NCI-H2227 treated with DMSO at 0.1 percent for 48 hours (cell line): ENCODE measurements at places on chromosomes 13 and 19.

DNA sequence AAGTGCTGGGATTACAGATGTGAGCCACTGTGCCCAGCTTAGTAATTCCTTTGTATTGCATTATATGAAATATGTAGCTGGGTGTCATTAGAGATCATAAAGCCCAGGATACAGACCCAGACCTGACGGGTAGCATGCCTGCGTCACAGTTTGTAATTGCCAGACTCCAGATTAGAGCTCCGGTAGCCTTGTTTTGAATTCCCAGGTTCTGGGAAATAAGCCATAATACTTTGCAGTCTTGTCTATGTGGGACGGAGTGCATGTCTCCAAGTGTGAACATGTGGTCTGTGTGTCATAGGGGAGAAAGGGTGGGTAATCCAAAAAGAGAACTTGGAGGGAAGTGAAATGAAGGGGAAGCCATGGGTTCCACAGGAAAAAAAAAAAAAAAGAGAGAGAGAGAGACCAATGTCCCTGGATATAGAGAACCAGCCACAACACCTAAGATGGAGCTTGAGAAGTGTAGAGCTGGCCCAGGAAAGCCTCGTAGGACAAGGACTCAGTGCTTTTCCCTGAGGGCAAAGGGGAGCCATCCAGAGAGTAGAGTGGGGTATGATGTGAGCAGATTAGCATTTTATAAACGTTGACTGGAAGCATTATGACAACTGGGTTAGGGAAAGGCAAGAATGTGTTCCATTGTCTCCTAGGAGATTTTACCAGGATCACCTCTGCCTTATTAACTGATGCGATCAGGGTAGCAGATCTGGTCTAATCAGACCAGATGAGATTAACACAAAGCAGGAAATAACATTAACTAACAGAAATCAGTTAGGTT, 2.6 kb downstream of the ZSCAN4 start:
- no peak for DNase-seq

GRCh38 chr13:98848746-98849145, 96.3 kb upstream of the SLC15A1 start:
- DNase-seq: no peak

DNA sequence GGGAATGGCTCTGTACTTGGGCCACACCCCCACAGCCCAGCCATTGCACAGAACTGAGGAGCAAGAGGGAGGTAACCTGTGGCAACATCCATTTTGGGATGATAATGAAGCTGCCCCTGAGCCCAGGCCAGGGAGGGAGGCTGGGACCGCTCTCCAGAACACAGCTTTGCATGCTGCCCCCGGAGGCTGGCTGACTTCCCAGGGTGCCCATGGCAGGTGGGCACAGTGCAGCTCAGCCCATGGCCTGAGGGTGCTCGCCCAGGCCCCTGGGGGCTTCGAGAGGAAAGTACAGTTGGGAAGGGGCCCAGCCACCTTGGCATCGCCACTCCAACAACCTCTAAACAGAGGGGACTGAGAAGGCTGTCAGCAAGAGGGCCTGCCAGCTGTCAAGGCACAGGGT, 5.7 kb downstream of the COPE start:
- no peak for DNase-seq

DNA sequence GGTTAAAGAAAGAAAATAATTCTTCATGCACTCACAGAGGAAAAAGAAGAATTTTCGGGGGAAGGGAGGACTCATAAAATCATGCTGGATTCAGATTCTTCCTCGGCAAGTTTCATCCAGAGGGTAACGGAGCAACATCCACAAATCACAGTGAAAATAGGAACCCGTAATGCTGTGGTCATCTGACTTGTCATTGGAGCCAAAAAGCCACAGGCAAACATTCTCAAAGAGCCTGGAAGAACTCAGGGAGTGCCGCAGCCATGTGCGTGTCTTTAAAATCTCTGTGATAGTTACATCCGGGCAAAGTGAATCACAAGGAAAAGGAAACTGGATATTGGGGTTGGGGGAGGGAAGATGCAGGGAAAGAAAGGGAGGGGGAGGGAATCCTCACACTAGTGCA, 33.0 kb upstream of the VSTM2B start:
- DNase-seq: no peak

GRCh38 chr19:4035018-4035566, 27.6 kb downstream of the PIAS4 start:
- DNase-seq: no peak

DNA sequence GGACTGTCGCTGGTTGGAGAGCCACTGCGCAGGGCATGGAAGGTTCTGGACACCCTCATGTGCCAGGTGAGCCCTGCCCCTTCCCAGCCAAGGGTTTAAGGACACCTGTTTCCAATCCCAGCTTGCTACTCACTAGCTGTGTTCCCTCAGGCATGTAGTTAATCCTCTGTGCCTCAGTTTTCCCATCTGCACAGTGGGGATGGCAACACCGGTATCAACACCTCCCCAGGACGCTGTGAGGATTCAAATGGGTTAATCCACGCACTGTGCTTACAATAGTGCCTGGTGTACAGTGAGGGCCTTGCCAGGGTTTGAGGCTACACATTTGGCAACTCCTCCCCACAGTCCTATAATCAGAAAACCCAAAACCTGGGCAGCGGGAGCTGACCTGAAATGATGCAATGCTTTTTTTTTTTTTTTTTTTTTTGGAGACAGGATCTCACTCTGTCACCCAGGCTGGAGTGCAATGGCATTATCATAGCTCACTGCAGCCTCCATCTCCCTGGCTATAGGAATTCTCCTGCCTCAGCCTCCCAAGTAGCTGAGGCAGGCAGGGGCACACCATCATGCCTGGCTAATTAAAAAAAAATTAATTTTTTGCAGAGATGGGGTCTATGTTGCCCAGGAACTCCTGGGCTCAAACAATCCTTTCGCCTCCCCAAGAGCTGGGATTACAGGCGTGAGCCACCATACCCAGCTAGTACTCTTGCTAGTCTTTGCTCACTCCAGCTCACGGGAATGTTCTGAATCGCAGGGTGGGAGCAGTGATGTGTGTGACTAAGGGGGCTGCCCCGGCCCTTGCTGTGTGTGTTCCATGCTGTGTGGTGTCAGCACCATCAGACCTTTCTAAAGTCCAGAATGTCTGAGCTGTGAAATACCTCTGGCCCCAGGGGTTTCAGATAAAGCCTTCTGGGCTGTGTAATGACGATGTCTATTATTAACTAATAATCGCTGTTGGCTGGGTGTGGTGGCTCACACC, 2.3 kb downstream of the ACP4 start:
- no peak for DNase-seq

GRCh38 chr13:35649162-35649561, 172.7 kb upstream of the MAB21L1 start:
- DNase-seq: no peak

- no peak for DNase-seq
These were observed 3.3 kb upstream of the NAPA start for GRCh38 chr19:47518139-47518538.
